ENCODE measurements at places on chromosomes 1 and 21.
A peak's percentile ranks its signal among the peaks of the same experiment; 100 is the strongest.

GRCh38 chr1:95117207-95118066 is at the start of gene TLCD4:
TLCD4 (plus strand) TSS chr1:95117355; CDS start chr1:95143902, 26,547 bp downstream.
- DNase-seq: peak; percentile 35

- DNase-seq: peak; percentile 64
Observed at GRCh38 chr21:38853421-38853919, 47.7 kb downstream of the ETS2 start.

DNA sequence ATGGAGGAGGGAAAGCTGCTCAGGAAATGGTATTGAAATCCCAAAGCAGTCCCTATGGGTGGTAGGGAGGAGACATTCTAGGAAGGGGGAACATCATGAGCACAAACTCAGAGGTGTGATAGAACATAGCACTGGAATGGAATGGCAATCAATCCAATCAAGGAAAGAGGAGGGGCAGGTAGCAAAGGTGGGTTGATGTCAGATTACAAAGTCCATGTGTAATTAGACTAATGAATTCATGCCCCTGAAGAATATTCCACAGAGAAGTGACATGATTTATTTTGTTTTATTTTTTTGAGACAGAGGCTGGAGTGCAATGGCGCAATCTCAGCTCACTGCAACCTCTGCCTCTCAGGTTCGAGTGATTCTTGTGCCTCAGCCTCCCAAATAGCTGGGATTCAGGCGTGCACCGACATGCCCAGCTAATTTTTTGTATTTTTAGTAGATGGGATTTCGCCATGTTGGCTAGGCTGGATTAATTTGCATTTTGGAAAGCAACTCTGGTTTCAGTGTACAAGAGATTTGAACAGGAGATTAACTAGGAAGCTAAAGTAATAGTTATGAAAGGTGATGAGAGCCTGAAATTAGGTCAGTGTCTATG is 36.1 kb downstream of the DEGS1 start:
- no peak for DNase-seq

- no peak for DNase-seq
Observed at GRCh38 chr21:39674801-39675200, 62.1 kb downstream of the B3GALT5 start.

- DNase-seq: no peak
Observed at GRCh38 chr1:215748431-215748830, 181.3 kb downstream of the KCTD3 start.
